Diencephalon (tissue), 1 donor: ENCODE measurements at places on chromosomes 2 and 18. TPM values are rescaled to one million over a fixed set of nuclear protein-coding genes. Genes with fewer than 3 reads are reported as not detected.

Gene C2orf66
- 0.69 TPM for total RNA-seq

Gene ALPI
- total RNA-seq: not detected

Gene CLEC4F
- total RNA-seq: not detected

Gene SLC8A1
- total RNA-seq: 190 TPM

Gene CENPA
- total RNA-seq: 3.2 TPM

Gene LOXHD1
- 0.23 TPM for total RNA-seq

Gene KCNS3
- 2.8 TPM for total RNA-seq

Gene SMAD7
- 21.9 TPM for total RNA-seq

Gene SNTG2
- 4.2 TPM for total RNA-seq

Gene LRP2
- 11.5 TPM for total RNA-seq

Gene DCDC2C
- 0.69 TPM for total RNA-seq

Gene ZBTB7C
- total RNA-seq: 9.9 TPM

Gene PLEKHH2
- 7.6 TPM for total RNA-seq

Gene FSIP2
- total RNA-seq: 2.3 TPM

Gene MAP3K19
- total RNA-seq: 9.5 TPM

Gene SP110
- total RNA-seq: 3.9 TPM

Gene SNX17
- 66.0 TPM for total RNA-seq

Gene SERPINB7
- not detected for total RNA-seq

Gene STARD6
- not detected for total RNA-seq

Gene GREB1L
- 11.1 TPM for total RNA-seq

Gene ABCG5
- 0.23 TPM for total RNA-seq

Gene NT5DC4
- not detected for total RNA-seq

Gene HES6
- 40.6 TPM for total RNA-seq

Gene CCDC141
- 3.5 TPM for total RNA-seq

Gene RBKS
- 4.6 TPM for total RNA-seq
